RKO (cell line): ENCODE measurements at places on chromosomes 13 and 19.

GRCh38 chr13:30148171-30148754 is 159.1 kb downstream of the KATNAL1 start:
- DNase-seq = no peak

GRCh38 chr19:7142771-7143170 is 73.3 kb downstream of the ZNF557 start:
- no peak for DNase-seq

- no peak for DNase-seq
Observed at GRCh38 chr13:75174481-75174880, 307.5 kb downstream of the TBC1D4 start.

DNA sequence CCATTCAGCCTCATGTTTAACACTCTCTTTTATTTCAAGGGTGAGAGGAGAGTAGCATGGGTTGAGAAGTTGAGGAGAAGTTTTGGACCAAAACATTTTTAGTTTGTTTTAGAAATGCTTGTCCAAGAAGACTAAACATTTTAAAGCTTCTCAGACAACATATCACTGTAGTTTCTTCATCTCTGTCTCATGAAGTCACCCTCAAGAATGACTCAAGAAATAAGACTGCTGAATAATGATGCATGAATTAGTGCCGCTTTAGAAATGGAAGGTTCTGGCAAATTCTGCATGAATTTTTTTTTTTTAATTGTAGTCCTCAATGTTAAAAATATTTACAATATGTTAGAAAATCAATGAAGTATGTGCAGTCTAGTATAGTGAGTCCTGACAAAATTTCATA is 422.7 kb upstream of the ARGLU1 start:
- no peak for DNase-seq

DNA sequence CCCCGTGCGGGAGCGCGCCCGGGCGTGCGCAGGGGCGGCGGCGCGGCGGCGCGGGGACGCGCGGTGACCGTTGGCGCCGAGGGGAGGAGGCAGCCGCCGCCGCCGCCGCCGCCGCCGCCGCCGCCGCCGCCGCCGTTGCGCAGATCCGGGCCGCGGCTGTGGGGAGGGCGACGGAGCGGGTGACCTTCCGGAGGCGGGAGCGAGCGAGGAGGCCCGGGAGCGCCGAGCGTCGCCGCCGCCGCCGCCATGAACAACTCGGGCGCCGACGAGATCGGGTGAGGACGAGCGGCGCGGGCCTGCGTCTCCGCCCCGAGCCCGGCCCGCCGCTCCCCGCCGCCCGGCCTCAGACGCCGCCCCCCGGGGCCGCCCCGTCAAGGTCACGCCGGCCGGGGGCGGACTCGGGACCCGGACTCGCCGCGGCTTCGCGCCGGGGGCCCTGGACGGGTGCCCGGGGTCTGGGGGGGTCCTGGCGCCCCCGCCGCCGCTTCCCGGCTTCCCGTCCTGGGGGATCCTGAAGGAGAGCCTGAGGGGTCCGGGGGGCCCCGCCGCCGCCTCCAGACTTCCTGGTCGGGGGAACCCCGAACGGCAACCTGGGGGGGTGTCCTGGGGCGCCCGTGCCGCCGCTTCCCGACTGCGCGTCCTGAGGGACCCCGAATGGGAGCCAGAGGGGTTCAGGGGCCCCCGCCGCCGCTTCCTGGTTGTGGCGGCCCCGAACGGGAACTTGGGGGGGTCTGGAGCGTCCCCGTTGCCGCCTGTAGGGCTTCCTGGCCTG is at the start of gene DAZAP1:
TSS of gene DAZAP1 (plus strand) at position 59 of the 772 bp plus-strand sequence. CDS start at position 247, 188 bp downstream.
- no peak for DNase-seq

- DNase-seq = no peak
Observed at GRCh38 chr19:41621654-41622053, 5.2 kb downstream of the CEACAM4 start.

GRCh38 chr19:13913352-13913751 is 7.4 kb downstream of the CC2D1A start:
- DNase-seq = no peak

DNA sequence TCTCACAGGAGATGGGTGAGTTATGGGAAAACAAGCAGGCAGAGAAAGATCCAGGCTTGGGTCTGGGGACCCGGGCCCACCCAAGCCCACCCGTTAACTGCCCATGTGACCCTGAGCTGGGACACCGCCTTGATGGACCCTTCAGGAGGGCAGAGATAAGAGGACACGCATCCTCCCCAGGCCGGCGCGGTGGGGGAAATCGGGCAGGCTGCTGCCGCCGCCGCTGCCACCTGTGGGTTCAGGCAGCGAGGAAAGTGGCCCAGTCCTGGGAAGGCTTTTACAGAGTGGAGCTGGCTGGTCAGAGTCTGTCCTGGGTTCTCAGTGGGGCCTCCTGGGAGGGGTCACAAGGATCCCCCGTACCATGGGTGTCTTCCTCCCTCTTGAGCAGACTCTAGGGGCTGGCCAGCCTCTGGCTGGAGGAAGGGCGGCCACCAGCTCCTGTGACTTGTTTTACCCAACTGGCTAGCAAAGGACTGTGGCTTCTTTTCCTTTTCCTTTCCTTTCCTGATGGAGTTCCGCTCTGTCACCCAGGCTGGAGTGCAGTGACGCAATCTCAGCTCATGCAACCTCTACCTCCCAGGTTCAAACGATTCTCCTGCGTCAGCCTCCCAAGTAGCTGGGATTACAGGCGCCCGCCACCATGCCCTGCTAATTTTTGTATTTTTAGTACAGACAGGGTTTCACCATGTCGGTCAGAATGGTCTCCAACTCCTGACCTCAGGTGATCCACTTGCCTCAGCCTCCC is 155.4 kb downstream of the KDM4B start:
- no peak for DNase-seq

DNA sequence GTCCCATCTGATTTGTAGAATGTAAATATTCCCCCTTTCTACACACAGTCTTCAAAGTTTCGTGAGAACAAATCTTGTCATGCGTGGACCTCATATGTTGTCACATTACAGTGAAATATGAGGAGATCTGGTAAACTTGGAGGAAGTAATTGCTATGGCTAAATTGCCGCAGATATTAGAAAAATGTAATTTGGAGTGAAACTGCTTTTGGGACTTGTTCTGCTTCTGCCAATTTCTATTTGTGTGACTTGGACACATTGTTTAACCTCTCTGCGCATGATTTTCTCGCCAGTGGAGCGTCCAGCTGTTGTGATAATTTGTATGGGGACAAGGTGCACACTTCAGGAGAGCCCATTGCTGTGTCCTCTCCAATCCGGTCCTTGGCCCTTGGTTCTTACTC is 693.1 kb upstream of the SLC10A2 start:
- DNase-seq = no peak

DNA sequence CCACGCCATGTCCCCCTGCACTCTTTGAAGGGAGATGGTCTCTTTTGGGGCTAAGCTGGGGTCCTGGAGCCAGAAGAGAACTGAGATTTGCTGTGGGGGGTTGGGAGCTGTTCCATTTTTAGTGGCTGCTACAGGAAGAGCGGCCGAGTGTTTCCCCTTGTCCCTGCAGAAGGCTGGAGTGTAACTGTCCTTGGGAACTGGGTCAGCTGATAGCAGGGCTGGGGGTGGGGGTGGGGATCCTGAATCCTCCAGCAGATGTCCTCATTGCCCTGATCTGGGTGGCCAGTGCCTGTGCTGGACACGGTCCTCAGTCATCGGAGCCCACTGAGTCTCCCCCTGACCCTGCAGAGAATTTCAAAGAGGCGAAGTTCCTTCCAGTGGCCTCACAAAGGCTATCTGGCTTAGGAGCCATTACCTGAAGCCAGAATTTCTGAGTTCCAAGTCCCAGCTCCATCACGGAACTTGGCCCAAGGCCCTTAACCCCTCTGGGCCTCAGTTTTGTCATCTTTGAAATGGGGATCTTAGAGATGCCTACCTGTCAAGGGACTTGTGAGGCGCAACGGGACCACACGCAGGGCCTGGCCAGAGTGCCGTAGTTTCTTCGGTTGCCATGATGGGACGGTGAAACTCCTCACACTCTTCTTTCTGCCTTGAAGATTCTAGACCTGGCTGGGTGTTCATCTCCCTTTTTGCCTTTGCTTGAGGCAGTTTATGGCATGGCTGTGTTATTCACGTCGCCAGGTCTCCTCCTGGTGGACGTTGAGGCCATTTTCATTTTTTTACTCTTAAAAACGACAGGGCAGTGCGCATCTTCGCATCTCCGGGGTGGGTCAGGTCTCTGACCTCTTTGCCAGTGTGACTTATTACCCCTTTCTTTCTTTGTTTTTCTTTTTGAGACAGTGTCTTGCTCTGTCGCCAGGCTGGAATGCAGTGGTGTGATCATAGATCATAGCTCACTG is 51.9 kb downstream of the DNM2 start:
- DNase-seq = no peak

- DNase-seq = no peak
Observed at GRCh38 chr13:55493297-55493696, 1647.4 kb upstream of the PRR20A start.

DNA sequence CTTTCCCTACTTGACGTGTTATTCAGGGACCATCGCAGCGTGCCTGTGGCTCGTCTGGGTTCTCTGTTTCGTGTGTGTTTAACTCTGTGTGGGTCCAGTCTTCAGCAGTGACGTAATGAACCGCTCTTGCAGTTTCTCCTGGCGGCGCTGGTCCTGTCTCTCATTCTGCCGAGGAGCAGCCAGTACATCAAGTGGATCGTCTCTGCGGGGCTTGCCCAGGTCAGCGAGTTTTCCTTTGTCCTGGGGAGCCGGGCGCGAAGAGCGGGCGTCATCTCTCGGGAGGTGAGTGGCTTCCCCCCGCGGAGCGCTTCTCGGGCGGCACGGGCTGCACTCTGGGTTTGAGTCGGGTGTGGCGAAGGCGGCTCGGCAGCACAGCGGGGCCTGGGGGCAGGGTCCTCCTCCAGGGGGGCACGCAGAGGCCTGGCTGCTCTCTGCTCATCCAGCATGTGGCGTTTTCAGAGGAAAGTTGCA is 36.3 kb upstream of the TFDP1 start:
- no peak for DNase-seq

- DNase-seq = no peak
Observed at GRCh38 chr13:107210723-107211030, 642.7 kb upstream of the ARGLU1 start.

DNA sequence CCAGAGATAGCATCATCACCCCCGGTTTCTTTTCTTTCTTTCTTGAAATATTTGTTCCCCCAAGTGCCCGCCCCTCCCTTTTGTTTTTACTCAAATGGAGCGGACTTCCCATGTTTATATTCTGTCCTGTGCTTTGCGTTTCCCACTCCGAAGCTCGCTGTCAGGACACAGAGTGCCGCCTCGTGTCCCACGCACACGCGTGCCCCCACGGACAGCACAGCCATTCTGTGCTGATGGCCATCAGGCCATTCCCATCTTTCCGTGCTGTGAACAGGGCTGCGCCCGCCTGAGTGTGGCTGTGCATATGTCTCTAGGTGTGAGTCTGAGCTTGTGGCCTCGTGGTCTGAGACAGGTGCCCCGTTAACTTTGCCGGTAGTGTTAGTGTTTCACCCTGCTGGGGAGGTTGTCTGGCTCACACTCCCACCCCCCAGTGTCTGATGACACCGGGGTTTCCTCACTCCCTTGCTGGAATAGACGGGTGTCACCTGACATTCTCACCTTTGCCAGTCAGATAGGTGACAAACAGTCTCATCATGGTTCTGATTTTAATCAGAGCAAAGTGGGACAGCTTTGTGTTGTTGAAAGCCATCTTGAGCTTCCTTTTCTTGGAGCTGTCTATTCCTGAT is 6.9 kb downstream of the PAK4 start:
- no peak for DNase-seq

GRCh38 chr13:41222259-41222852 is 28.0 kb upstream of the KBTBD7 start:
- peak; percentile 60 for DNase-seq

DNA sequence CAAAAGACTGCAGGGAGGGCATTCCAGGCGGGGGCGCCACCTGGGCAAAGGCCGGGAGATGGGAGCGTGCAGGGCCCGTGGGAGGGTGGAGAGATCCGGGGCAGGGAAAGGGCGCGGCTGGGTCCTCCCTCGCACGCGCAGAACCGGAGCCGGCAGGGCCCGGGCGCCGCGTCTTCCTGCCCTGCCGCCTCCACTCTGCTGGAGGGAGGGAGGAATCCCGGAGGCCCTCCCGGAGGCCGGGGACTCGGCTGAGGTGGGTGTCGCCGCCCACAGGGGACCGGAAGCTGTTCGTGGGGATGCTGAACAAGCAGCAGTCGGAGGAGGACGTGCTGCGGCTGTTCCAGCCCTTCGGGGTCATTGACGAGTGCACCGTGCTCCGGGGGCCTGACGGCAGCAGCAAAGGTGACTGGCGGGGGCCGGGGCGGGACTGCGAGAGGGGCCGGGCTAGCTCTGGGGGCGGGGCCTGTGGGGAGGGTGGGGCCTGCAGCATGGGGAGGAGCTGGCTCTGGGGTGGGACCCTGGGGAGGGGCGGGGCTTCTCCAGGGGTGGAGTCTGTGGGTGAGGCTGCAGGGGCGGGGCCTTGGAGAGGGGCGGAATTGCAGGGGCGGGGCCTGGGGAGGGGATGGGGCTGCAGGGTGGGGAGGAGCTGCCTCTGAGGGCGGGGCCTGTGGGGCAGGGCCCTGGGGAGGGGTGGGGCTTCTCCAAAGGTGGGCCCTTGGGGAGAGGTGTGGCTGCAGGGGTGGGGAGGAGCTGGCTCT is 51.3 kb downstream of the CELF5 start:
- DNase-seq = peak; percentile 86

DNA sequence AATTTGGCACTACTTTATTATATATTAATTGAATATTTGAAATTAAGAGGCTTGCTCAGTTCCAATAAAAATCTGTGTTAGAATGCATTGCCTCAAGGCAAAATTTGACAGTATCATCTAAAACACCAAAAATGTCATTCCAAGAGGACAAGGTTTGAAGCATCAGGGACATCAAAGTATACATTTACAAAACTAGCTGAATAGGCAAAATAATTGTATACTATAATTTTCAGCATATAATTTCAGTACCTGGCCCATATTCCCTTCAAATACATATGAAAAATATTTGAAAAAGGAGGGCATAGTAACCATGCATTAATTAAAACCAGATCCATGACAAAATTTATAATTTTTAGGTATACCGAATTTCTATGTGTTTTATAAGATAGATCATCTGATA is 963.8 kb downstream of the PCDH9 start:
- DNase-seq = no peak

DNA sequence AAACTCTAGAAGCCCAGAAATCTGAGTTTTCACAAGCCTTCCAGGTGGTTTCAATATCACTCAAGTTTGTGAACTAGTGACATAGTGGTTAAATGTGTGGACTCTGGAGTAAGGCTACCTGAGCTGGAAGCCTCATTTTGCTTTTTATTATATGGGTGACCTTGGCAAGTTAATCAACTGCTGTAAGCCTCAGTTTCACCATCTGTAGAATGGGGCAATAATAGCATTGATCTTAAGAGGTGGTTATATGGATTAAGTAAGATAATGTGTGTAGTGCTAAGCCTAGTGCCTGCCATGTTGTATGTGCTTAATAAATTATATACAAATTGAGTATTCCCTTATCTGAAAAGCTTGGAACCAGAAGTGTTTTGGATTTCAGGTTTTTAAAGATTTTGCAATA is 65.5 kb upstream of the SIAH3 start:
- DNase-seq = no peak

DNA sequence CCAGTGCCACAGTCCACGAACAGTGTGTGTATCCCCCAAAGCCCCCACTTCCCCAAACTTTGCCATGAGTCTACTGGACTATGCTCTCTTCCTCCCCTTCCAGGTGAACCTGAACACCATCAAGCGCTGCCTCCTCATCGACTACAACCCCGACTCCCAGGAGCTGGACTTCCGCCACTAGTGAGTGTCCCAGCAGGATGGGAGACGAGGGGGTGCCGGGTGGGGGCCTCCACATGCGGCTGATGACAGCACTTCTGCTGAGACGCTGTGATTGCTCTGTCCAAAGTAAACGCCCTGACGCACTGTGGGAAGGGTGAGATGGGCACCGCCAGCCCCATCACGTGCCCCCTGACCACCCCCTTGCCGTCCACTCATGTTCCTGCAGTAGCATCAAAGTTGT is 2.0 kb upstream of the P2RY11 start:
- no peak for DNase-seq
